ENCODE measurements at places on chromosomes 2 and 18.
A peak's percentile ranks its signal among the peaks of the same experiment; 100 is the strongest.

GRCh38 chr2:108884619-108885018, 98.0 kb downstream of the CCDC138 start:
- no peak for DNase-seq

DNA sequence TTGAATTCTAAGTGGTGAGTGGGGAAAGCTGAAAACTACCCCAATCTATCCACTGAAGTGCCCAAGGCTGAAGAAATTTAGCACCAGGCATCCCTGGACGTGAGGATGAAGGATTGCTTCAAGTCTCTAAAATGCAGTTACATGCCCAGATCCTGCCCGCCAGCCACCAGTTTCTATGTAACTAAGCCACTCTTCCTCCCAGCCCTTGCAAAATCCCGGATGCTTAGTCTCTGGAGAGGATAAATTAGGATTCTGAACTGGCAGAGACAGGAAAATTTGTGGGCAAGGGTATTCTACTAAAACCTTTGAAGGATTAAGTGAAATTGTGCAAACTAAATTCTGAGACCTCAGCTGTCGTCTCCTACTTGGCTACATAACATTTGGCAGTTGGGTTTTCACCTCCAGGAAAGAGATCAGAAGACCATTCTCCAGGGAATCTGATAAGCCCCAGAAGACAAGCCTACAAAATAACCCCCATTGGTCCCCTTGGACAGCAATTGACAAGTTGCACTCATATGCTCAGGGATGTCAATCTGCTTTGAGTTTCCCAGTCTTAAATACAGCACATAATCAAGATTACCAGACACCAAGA, 93.9 kb upstream of the CD226 start:
- no peak for DNase-seq

GRCh38 chr2:172978063-172978383, 97.6 kb upstream of the MAP3K20 start:
- no peak for DNase-seq

- no peak for DNase-seq
These were observed 90.6 kb upstream of the PELI1 start for GRCh38 chr2:64234785-64235184.

GRCh38 chr2:144378551-144378950, 141.4 kb downstream of the ZEB2 start:
- no peak for DNase-seq

GRCh38 chr2:162458240-162458639, 114.3 kb downstream of the GCA start:
- DNase-seq = no peak

DNA sequence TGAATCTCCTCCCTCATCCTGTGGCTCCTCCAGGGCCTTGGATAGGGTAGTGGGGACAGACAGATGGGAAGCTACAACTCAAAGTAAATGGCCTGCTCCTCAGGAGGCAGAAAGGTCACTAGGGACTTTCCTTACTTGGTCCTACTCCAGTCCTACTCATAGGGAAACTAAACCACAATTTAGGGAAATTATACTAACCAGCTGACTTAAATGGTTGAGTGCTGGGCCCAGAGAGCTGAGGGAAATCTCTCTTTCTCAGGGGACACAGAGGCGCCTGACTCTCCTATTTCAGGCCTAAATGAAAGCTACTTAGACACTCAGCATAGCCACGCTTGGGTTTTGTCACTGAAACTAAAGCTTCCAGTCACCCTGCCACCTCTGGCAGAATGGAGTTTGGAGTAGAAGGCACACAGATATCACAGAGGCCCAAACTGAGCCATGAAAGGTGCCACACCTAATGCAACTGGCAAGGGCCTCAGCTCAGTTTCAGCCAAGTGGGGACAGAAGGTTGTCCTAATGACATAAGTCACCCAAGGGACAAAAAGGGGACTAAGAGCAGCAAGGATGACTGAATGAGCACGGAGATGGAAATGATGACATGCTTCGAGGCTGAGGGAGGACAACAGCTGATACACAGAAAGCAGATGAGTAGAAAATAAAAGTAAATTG, 24.0 kb downstream of the CERKL start:
- DNase-seq = no peak

DNA sequence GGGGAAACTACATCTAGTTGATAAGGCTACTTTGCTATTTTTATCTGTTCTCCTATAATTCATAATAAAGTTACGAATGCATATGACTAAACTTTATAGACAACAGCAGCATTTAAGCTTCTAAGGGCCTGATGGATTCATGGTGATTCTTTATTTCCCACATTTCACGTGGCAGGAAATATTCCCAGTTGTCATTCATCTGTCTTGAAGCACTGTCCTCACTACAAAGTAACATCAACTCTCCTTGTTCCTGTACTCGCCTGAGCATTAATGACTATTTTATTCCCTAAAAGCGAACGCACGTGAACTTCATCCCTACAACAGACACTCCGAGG, 2.6 kb downstream of the SATB2 start:
- no peak for DNase-seq

GRCh38 chr2:209771474-209772289, at the start of gene UNC80:
UNC80 (plus strand) TSS chr2:209771832; CDS start chr2:209772073, 241 bp downstream.
- DNase-seq = peak; percentile 19

GRCh38 chr2:232435375-232435648, 20.6 kb upstream of the ALPI start:
- DNase-seq = no peak

GRCh38 chr2:111667542-111668273, 216.3 kb downstream of the ANAPC1 start:
- peak; percentile 75 for DNase-seq

DNA sequence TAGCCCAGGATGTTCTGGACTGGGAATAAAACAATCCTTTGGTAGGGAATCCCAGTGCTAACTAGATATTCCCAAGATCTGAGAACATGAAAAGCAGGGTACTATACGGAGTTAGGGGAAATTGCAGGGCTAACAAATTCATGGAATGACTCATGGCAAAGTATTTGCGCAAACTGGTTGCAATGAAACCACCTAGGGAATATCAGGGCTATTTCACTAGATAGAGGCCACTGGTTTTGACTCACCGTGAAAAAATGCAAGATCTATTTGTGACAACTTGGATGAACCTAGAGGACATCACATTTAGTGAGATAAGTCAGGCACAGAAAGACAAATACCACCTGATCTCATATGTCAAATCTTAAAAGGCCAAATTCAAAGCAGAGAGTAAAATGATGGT, 233.3 kb downstream of the MBD2 start:
- DNase-seq = peak; percentile 58

GRCh38 chr2:33001823-33002222, 55.1 kb downstream of the LTBP1 start:
- no peak for DNase-seq

DNA sequence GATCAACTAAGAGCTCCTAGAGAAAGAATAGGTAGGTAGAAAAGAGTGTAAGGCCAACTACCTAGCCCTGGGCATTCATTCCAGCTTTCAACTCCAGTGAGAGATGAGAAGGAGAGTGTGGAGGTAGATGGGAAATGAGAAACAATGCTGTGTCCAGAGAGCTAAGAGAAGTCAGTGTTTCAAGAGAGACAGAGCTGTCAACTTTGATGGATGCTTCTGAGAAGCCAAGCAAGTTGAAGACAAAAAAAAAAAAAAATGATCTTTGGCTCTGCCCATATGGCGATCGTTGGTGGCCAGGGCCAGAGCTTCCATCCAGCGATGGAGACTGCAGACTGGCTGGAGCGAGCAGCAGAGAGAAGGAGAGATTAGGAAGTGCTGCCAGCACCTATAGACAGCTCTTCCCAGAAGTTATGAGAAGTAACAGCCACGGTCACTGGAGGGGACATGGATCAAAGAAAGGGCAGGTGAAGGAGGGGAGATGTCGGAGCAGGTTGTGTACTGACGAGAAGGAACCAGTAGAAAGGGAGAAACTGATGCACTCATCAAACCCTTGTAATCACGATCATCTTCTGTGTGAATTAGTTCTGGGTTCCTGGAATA, 112.4 kb upstream of the PPP1CB start:
- no peak for DNase-seq

GRCh38 chr2:108594982-108595464, 60.8 kb downstream of the LIMS1 start:
- peak; percentile 95 for DNase-seq

All from ELR (cell line).